Chondrocyte (in vitro differentiated cells): ENCODE measurements at places on chromosomes 4 and X.

DNA sequence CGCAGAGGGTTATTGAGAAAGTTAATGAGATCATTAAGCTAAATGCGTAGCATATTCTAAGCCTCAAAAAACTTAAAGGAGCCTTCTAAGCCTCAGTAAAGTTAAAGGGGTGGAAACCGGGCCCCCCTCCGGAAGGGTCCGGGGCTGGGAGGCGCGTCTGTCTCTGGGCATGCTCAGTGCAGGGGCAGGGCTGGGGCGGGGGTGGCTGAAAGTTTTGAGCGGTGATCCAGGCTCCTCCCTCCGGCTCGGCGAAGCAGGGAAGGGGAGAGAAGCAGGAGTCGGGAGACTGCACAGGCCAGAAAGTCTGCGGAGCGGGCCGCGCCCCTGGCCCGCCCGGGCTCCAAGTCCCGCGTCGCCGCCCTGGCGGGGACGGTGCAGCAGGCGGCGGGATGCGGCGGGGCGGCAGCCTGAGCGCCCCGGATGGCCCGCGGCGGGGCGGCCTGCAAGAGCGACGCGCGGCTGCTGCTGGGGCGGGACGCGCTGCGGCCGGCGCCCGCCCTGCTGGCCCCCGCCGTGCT, at the start of gene EVC:
Gene EVC, plus strand, starts transcription at position 241 of the 518 bp plus-strand sequence. Its CDS starts 180 bp downstream, at position 421.
- no peak for DNase-seq

DNA sequence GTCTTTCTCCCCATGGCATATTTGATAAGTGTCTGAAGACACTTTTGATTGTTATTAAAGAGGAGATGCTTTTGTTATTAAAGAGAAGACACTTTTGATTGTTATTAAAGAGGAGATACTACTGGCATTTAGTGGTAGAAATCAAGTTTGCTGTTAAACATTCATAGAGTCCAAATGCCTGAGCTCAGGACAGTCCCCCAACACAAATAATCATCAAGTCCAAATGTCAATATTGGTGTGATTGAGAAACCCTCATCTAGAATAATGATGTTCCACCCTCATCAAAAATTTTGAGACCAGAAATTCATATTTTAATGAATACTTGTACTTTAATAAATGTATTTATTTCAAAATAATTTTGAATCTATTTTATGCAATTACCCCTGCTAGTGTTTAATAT, 1412.9 kb upstream of the PCDH7 start:
- DNase-seq = no peak

GRCh38 chr4:94139931-94140612, 67.6 kb upstream of the SMARCAD1 start:
- no peak for DNase-seq

GRCh38 chr4:105236202-105236915, 89.7 kb downstream of the TET2 start:
- no peak for DNase-seq

- no peak for DNase-seq
Measured at GRCh38 chr4:77496457-77496856, 109.2 kb upstream of the CXCL13 start.

- DNase-seq = no peak
Measured at GRCh38 chrX:119635799-119636198, 29.6 kb upstream of the NKRF start.

DNA sequence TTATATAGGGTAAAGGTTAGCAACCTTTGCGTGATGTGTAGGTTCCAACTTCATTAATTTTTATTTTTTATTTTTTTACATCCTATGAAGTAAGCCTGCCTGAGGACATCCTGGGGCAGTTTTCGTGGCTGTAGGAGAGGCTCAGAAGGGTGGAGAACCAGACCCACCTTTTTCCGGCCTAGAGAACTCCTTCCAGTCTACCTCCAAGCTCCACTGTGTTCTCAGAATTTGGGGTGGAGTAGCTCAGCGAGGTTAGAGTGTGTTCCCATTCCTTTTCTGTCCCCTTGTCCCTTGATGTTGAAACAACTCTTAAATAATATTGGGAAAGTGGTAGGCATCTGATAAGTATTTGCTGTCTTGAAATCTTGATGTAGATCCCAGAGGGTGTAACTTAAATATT, 32.4 kb downstream of the MTHFD2L start:
- no peak for DNase-seq

DNA sequence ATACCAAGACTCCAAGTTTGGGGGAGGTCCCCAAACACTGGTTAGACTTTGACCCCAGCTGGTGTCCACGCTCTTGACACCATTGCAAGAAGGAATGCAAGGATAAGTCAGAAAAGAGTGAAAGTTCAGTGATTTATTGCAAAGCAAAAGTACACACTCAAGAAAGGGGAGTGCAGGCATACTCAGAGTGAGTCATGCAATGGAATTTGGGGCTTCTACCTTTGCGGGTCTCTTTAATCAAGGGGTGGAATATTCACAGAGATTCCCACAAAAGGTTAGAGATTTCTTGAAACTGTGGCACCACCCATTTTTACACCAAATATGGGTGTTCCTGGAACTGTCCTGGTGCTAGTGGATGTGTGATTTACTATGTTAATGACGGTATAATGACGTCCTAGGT, 5.2 kb upstream of the SMIM10L2A start:
- DNase-seq = no peak

DNA sequence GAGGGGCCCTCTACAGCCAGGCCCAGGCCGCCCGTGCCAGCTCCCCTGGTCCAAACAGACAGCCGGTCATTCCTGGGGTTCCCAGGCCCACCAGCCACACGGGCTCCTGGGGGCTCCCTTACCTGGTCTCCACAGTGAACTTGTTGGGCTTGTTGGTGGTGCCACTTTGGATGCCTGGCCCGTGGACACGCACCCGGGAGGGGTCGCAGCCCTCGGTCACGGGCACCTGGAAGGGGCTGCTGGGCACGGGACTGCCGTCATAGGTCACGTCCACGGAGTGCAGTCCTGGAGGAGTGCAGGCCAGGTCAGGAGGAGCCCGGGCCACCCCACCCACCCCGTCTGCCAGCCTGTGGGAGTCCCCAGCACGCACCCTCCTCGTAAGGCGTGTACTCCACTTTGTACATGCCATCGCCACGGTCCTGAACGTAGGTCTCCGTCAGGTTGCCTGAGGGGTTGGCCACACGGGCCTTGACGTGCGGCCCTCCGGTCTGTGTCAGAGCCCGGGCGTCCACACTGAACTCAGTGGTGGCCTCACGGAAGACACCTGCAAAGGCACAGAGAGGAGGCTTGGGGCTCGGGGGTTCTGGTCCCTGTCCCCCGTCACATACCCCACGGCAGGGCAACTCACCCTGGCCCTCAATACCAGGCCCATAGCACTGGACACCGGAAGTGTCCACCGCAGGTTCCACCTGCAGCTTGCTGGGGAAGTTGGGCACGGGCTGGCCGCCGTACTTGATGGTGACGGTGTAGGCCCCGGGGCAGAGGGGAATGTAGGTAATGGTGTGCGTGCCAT, 14.9 kb downstream of the FLNA start:
- no peak for DNase-seq

DNA sequence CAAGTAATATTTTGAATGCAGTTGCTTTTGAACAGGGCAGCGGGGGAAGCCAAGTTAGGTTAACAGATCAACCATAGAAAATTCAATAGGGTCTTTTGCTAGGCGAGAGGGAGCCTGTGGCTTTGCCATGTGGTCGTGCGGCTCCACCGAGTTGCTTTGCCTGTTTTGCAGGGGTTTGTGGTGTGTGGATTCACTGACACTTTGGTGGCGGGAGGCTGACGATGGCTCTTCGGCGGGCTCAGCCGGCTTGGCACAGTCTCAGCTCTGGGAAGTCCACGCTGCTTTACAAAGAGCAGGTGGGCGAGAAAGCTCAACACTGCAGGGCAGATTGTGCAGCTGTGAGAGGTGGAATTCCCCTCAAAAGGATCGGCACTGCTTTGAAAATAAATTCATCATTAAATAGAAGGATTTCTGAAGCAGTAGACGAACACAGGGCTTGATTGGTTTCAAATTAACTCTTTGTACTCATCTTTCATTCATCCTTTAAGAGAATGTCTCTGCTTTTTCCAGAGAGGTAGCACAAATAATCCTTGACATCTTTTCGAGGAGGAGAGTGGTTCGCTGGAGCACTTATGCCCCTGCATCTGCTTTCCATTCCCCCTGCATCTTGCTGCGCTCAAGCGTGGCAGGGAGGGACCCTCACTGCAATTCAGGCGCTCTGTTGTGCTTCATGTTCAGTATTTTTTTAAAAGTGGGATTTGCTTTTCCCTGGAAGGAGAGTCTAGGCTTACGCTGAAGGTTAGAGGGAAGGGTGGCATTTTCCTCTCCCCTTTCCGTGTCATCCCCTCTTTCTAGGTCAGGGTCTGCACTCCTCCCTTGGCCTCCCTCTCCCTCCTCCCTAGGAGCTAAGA, 201.8 kb upstream of the LEF1 start:
- no peak for DNase-seq

GRCh38 chrX:66142351-66142750, 21.7 kb upstream of the HEPH start:
- no peak for DNase-seq

DNA sequence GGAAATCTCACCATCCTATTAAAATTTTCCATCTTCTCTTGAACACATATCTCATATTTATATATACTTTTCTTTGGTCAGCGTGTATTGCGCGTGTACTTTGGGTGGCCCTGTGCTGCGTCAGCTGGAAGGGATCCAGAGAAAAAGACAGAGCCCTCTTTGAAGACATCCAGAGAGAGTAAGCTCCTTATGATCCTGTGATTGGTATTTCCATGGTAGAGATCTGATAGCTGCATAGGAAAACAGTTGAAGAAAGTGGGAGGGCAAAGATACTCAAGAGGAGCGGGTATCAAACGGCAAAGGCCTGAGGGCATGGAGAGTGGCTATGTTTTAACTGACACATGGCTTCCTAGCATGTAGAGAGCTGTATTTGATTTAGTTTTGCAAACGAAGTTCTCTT, 4.4 kb upstream of the HPGD start:
- DNase-seq = no peak
